ENCODE measurements at places on chromosomes 7 and 10.

- no peak for DNase-seq
Measured at GRCh38 chr7:35900651-35901050, 99.8 kb downstream of the SEPTIN7 start.

DNA sequence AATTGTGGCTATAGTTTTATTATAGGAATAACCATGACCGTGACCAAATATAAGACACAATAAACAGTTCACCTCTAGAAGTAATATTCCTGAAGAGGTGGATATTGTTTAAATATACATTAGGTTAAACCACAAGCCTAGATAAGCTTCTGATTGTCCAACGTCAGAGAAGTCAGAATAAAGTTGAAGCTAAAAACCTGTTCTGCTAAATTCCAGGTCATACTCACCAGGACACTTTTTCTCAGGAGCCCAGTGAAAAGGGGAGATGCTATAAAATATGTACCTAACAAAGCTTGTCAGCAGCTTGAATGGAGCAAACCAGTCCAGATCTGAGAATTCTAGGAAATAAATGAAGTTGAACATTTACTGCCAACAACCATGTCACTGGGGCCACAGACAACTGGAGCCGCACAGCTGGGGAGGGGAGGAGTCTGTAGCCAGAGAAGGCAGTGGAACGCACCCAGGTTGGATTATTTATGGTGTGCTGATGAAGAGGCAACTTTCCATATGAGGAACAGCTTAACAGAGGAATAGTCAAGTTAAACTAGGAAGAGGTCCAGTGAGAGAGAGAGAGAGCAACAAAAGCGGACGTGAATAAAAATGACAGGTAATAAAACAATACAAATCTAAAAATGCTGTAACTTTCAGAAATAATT lies 191.1 kb downstream of the ZNF438 start:
- DNase-seq: no peak

GRCh38 chr7:91182819-91183764 lies 81.1 kb upstream of the FZD1 start:
- no peak for DNase-seq

- no peak for DNase-seq
Measured at GRCh38 chr10:30430544-30431298, 3.3 kb upstream of the MAP3K8 start.

- DNase-seq: no peak
Measured at GRCh38 chr7:56188823-56189346, 72.7 kb upstream of the NUPR2 start.

- no peak for DNase-seq
Measured at GRCh38 chr7:23970193-23970592, 260.2 kb downstream of the STK31 start.

DNA sequence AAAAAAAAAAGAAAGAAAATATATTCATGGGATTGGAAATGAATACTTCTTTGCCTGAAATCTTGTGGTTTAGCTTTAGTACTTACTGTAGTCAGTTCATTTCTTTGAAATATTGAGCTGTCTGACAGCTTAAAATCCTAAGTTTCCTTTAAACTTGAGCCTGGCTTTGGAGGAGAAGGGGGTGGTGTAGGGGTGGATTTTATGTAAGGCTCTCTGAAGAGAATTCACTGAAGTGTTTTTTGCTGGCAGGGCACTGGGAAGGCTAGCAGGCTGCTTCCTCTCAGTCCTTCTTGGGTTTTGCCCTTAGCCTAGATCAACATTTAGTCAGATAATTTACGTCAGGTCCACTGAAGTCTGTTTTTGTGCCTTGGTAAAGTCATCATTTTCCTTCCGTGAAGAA lies 516.5 kb downstream of the AUTS2 start:
- DNase-seq: no peak

- no peak for DNase-seq
Measured at GRCh38 chr10:50595785-50596184, 28.0 kb downstream of the SGMS1 start.

DNA sequence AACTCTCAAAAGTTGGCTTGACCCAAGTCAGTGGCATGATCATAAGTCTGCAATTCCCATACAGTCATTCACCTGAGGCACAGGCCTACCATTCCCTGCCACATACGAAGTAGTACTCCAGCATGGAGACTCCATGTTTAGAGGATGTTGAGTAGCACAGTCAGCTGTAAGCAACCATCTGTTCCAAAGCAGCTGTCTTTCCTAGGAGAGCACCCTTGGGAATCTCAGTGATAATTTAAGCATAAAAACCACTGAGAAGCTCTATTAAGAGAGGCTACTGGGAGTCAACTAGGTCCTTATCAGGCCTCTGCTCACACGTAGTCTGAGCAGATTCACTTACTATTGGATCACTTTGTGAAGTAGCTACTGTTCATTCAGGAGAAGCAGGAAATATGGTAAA lies 61.6 kb upstream of the UNC5B start:
- no peak for DNase-seq

DNA sequence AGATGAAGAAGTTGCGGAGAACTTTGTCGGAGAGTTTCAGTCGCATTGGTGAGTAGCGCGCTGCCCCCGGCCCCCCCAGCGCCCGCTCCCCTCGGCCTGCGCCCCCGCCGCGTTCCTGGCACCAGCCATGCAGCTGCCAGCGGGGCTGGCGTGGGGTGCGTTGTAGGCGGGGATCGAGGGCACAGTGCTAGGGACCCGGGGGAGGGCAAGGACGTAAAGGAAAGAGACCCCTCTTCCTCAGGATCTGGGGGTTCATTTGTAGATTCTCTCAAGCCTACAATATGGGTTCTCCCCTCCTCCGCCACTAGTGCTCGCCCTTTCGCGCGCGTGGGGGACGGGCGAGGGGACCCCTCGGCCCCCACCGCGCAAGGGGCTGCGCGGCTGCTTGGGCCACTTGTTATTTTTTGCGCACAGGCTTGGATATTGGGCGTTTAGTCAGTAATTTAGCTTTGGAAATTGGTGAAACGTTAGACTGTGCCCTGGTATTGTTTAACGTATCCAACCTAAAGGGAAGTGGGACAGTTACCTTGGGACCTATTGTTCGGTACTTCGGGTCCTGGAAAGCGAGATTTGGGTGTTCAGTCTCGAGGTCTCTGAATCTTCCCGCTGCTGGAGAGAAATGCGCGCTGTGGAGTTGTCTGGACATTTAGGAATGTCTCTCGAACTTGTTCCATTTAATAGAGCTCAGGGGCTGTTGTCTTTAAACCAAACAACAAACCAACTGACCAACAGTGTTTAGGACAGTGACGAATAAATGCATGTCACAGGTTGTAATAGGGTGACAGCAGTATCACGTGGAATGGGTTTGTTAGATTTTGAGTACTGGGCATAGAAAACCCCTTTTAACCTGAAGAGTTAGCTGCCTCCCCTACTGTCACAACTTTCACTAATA lies 796 bp downstream of the CDK14 start:
- DNase-seq: no peak

GRCh38 chr10:7610651-7611389 lies 55.9 kb downstream of the ITIH5 start:
- DNase-seq: no peak

DNA sequence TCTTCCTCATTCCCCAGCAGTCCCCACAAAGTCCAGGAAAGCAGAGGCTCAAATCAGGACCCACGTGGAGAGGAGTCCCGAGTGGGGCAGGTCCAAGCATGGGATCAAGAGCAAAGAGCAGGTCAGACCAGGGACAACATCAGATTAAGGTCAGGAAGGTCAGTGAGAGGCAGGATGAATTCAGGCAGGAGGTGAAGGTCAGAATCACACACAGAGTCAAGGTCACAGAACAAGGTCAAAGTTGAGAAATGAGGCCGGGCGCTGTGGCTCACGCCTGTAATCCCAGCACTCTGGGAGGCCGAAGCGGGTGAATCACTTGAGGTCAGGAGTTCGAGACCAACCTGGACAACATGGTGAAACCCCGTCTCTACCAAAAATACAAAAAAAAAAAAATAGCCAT lies 2.3 kb downstream of the MYL10 start:
- DNase-seq: no peak

- no peak for DNase-seq
Measured at GRCh38 chr10:91162050-91162494, 58.4 kb upstream of the PCGF5 start.

DNA sequence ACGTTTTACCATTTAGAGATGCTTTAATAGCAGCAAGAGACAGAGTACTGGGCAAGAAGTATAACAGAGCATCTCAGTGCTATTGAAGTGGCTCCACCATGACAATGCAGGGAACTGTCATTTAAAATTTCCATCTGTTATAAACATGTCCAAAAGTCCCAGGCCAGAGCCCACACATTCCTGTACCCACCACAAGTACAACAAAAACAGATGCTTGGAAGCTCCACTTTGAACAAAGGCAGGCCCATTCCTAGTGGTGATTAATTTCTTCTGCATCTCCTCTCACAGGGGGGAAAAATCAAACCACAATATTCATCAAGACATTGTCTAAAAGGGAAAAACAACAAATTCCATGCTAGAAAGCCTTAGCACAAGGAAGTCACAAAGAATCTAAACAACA lies 627.9 kb downstream of the PARD3 start:
- no peak for DNase-seq

DNA sequence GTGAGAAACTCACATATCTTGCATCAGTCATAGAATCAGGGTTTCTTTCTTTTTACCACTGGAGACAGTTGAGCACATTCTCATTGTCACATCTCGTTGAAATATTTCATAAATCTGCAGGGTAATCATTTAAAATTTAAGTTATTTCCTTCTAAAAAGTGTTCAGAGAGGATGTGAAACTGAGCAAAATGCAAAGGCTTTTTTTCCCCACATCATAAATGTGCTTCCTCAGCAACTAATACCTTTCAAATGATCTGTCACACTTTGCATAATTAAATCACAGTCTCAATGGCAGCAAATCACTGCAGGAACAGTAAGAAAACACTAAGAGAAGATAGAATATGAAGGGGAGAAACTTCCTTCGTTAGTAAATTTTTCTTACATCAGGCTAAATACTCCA lies 187.5 kb downstream of the EVX1 start:
- no peak for DNase-seq

DNA sequence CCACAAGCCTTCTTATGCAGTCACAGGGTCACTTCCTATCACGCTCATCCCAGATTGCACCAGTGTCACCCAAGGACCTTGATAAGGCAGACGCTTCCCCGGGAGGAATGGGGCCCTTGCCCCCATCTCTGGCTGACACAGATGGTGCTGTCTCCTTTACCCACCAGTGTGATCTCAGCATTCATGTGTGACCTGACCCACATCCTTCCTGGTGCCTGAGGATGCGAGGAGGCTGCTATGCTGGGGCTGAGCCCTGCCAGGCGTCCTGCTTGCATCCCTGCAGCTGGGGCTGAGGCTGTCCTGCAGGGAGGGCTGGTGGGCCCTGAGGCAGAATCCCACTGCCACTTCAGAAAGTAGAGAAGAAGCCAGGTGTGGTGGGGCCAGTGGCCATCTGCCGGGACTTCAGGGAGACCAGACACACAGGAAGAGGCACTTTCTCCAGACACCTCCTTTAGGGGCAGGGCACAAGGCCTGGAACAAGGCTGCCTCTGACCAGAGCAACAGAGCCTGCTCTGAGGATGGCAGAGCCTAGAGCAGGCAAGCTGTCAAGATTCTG lies 35.3 kb downstream of the RASGEF1A start:
- no peak for DNase-seq

DNA sequence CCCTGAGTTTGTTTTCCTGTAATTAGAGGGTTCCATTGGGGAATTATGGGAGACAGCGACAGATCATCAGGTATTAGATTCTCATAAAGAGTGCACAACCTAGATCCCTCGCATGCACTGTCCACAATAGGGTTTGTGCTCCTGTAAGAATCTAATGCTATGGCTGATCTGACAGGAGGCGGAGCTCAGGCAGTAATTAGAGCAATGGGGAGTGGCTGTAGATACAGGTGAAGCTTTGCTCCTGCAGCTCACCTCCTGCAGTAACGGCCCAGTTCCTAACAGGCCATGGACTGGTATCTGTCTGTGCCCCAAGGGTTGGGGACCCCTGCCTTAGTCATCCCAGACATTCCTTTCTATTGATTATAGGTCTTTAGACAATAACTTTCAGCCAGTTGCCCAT lies 894 bp upstream of the ZSCAN21 start:
- no peak for DNase-seq

DNA sequence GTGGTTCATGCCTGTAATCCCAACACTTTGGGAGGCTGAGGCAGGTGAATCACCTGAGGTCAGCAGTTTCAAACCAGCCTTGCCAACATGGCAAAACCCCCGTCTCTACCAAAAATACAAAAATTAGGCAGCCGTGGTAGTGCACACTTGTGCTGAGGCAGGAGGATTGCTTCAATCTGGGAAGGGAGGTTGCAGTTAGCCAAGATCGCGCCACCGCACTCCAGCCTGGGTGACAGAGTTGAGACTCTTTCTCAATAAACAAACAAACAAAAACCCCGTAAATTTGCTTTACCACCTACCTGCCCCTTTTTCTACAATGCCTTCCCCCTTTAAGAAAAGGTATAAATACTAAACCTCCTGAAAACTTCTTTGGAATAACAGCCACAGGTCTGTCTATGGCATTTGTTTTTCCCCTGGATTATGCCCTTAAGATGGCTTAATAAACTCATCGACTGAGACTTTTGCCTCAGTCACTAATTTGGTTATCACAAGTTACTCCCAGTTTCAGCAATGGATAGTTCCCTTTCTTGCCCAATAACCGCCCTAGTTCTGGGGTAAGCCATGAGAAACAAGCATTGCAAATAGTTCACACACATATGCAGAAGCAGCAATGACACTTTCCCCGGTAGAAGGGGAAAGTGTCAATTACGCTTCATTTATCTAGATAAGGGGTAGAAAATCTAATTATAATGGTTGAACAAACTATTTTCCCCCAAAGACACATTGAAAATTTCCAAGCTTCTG lies 52.8 kb upstream of the SVIL start:
- DNase-seq: no peak

GRCh38 chr10:53607691-53608090 lies 835.1 kb upstream of the MBL2 start:
- DNase-seq: no peak

GRCh38 chr10:70737250-70737649 lies 47.9 kb downstream of the TBATA start:
- DNase-seq: no peak

GRCh38 chr7:1852517-1853430 lies 182.7 kb downstream of the ELFN1 start:
- no peak for DNase-seq

GRCh38 chr10:68989317-68989990 lies 851 bp downstream of the KIFBP start:
- DNase-seq: no peak

DNA sequence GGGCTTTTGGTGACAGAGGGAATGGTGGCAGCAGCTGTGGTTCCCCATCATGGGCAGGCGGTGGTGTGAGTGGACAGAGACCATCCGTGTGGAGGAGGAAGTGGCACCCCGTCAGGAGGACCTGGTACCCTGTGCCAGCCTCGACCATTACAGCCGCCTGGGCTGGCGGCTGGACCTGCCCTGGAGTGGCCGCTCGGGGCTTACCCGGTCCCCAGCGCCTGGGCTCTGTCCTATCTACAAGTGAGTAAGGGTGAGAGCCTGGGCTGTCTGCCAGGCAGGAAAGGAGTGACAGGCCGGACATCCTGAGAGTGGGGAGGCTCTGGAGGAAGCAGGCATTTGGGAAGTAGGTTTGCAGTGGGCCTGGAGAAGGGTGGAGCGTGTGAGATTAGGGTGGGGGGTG lies 2.9 kb upstream of the ZNF467 start:
- no peak for DNase-seq

- peak; percentile 18 for DNase-seq
Measured at GRCh38 chr7:111735661-111736551, 173.6 kb upstream of the IMMP2L start.

- DNase-seq: no peak
Measured at GRCh38 chr7:95630702-95631458, 34.6 kb upstream of the PDK4 start.
